ENCODE measurements at places on chromosomes 12 and 14.

GRCh38 chr14:88551980-88552431 lies 2.8 kb downstream of the PTPN21 start:
- DNase-seq = no peak

- DNase-seq = no peak
Measured at GRCh38 chr12:112163471-112163991, 38.2 kb downstream of the TRAFD1 start.

DNA sequence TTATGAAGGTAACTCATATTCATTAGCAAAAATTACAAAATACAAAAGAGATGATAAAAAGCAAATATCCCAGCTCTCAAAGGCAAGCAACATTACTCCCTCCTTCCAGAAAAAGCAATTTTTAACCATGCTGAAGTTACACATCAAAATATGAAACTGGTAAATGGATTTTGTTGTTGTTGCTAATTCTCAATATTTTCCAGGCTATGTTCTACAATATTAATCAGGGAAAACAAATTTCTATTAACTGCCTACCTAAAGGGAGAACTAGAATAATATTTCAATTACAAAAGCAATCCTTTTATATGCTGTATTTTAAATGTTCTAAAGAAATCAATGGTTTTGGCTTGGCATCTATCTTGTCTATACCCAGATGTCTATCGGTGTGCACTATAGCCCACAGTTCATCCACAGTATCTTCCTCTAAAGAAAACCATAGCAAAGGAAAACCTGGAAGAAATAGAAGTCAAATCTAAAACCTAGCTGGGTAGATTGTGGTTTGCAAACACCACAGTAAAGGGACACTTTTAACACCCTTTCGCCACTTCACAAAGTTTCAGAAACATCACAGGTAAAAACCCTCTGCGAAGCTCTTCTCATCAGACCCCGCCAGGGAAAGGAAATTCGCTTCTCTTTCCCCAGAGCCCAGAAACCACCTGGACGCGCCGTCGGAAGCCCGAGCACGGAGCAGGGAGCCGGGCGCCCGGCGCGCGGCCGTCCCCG lies 32.0 kb downstream of the TC2N start:
- no peak for DNase-seq

DNA sequence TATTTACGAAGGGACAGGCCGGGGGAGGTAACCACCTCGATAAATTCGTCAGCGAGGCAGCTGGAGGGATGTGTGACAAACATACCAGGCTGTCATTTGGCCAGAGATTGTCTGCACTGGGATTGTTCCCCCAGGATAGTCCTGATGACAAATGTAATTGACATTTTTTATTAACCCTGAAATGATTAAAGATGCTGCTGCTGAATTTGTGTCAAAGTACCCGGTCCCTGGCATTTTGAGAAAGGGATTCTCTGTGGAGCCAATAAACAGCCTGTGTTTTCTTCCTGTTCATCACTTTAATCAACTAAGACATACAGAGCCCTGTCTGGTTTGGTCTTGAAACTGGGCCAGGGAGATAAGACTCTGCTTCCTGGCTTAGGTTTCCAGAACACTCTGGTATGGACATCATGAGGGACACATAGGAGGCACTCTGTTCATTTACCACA lies 117.6 kb downstream of the SLC25A47 start:
- DNase-seq = no peak

DNA sequence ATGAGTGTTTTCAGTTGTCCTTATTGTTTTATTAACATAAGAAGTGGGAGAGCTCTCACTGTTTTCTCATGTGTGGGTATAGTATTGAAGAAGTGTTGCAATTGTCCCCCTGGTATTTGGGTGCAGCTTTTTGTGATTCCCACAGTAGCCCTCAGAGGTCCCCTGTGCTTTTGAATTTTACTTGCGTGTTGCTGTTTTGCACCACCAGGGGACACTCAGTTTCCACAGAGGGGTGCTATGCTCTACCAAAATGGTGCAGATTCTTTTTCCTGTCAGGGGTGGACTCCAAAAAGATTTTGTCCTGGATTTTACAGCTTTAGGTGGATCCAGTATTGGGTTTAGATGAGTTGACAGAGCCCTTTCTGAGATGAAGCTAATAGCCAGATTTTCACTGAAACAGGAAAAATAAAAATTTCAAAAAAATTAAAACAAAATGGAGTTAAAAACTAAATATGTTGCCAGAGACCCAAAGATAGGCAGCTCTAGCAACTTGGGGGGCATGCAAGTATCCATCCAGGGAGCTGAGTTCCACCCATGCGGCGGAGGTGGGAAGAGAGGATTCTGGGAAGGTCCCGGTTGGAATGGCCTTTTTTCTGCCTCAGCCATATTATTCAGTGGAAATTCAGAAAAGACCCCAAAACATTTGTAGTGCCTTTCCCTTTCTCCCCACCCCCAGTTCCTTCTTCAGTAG lies 50.2 kb downstream of the TTLL5 start:
- DNase-seq = peak; percentile 54

- no peak for DNase-seq
Measured at GRCh38 chr12:107411792-107412535, 273.6 kb upstream of the PWP1 start.

- no peak for DNase-seq
Measured at GRCh38 chr12:88753066-88753465, 172.8 kb upstream of the KITLG start.

DNA sequence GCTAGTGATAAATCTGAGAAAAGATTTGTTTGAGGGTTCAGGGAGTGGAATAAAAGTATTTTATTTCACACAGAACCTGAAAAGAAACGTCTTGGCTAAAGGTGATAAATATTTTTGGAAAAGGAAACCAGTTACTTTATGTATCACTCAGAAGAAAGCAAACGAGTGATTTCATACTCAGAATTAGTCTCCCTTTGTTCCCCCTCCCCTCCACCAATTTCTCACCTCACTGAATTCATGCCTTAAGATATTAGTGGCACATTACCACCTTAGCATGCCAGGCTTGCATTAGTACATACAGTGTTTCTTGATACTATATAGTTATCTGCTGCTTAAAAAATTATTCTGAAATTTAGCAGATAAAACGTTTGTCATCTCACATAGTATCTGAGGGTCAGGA lies 28.2 kb downstream of the G2E3 start:
- DNase-seq = no peak

DNA sequence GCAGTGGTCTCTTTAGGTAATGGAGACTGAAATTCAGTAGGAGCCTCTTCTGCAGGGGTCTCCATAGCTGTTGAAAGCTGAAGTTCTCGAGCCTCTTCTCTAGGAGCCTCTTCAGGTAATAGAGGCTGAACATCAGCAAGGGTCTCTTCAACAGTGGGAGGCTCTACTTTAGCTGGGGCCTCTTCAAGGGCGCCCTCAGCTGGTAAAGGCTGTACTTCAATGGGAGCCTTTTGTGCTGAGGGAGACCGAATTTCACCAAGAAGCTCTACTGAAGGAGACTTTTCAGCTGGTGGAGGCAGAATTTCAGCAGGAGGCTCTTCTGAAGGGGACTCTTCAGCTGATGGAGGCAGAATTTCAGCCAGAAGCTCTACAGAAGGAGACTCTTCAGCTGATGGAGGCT lies 1.5 kb downstream of the FSCB start:
- DNase-seq = no peak

DNA sequence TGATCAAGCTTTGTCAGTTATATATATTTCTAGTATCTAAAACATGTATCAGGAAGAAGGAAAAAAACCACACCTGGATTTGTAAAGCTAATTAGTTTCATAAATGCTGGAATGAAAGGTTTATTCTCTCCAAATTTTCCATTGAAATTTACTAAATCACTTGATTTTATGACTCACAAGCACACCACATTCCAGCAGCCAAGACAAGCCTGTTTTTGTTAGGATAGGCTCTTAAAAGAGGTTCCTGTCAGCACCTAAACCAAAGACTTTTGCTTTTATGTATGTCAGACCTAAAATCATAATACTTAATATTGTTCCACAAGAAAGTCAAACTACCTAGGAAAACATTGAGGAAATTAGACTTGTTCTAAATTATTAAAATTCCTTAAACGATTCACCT lies 85.3 kb upstream of the PAWR start:
- DNase-seq = peak; percentile 82

- no peak for DNase-seq
Measured at GRCh38 chr14:36756226-36756625, 94.6 kb downstream of the PAX9 start.

- DNase-seq = no peak
Measured at GRCh38 chr14:56135668-56136067, 17.5 kb downstream of the PELI2 start.

DNA sequence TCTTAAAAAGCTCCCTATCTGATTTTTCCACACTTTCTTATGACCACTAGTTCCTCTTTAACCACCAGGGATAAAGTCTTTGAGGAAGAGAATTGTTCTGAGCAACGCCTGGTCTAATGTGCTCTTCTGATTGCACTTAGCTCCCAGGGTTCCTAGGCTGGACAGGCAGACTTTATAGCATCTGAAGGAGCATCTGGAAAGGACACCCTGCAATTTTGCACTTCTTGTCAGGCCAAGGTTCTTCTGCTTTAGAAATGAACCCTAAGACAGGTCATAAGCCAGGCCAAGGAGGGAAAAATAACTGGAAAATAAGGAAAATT lies 126.3 kb downstream of the KTN1 start:
- DNase-seq = no peak

- DNase-seq = no peak
Measured at GRCh38 chr14:101812071-101812470, 50.6 kb downstream of the PPP2R5C start.

GRCh38 chr12:130993759-130994670 lies 40.3 kb downstream of the ADGRD1 start:
- DNase-seq = no peak

DNA sequence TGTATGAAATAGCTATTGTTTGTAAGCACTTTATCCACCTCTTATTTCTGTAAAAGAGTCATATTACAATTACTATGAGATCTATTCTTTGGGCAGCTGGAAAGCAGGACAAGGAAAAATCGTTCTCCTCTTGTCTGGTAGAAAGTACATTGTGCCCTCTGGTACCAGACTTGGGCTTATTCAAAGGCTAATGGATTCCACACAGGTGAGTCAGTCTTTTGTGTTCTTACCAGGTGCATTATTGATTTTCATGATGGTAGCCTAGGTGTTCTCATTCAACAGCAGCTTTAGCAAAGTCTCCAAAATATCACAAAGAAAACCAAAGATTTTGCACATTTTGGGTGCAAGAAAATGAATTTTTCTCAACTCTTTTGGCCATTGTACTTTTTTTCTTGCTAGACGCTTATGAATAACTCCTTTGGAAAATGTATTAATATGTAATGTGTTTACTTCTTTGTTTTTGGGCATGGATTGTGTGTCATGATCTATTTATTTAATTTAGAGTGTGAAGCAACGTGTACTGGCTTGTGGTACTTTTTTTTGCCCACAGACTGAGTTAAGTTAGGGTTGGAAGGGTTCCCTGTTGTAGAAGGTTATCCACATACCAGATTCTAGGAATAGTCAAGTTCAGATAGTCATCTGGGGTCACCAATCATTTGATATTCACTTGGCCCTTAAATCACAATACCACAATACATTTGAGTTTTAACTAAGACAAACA lies 26.2 kb downstream of the MNAT1 start:
- DNase-seq = no peak

GRCh38 chr12:57340104-57340503 lies 89.1 kb upstream of the STAC3 start:
- DNase-seq = no peak

DNA sequence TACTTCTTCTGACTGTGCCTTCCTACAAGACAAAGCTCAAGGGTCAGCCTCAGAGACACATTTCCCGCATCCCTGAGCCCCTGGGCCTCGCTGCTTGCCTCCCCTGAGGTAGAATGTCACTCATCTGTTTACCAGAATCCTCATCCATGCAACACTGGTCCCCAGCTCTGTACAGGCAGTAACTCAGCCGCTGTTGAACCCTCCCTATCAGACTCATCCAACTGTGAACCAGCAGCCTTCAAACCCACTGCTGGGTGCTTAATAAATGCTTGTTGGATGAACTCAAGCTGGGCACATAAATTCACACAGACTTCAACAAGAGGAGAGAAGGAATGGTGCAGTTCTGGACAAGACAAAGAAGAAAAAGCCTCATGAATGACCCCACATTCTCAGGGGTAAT lies 6.1 kb downstream of the NT5DC3 start:
- DNase-seq = no peak

GRCh38 chr12:10967409-10967808 lies 19.3 kb downstream of the TAS2R50 start:
- DNase-seq = peak; percentile 52

DNA sequence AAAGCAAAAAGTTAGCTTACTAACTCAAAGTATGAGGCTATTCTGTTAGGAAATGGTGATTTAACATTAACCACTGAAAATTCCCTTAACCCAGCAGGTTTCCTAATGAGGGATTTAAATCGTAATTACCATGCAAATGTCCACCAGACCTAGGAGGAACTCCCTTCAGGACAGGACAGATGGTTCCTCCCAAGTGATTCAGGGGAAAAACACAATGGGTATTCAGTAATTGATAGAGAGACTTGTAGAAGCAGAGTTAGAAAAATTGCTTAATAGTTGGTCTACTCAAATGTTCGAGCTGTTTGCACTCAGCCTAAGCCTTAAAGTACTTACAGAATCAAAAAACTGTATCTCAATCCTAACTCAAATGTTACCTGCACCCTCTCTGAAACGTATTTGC lies 21.6 kb downstream of the RERGL start:
- DNase-seq = no peak

DNA sequence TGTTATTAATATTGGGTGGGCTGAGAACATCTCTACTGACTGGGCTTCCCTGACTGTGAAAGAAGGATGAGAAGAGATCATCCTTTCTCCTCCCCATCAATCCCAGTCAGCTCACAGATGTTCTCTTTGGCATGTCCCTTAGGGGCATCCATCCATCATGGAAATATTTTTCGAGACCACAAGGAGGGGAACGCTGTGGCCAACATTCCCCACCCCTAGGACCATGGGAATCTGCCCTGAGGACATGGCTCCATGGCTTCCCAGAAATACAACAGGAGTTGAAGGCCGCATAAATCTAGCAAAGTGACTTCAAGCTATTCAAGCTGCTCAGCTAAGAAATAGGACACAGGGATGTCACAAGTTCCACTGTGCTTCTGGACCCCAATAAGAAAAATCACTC lies 456.8 kb downstream of the MED13L start:
- DNase-seq = no peak

DNA sequence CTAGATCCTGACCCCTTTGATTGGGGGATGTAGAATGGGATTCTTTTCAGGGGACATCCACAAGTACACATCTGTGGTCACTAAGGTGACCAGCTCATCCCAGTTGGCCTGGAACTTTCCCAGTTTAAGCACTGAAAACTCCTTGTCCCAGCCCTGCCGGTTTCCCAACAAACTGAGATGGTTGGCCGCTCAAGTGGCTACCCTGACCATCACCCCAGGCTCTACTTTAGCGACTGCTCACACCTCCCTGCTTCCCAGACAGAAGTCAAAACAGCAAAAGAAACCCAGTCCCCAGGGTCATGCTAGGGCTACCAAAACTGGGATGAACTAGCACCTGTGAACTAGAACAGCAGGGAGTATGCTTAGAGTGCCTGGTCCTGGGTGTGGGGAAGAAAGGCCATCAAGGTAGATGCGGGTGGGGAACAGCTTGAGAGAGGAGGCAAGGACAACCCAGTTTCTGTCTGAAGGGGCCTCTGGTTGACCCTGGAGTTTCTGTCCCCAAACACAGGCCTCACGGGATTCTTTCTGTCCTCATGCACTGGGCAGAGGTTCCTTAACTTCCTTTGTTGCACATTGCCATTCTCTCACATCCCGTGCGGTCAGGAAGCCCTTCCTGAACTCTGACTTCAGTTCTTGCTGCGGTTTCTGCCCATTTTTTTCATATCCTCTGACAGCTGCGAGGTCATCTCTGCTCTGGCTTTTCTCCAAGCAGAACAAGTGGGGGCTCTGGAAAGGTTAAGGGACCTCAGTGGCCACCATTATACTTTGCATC lies 1.6 kb downstream of the LTB4R start:
- no peak for DNase-seq

GRCh38 chr12:30687265-30687986 lies 8.2 kb downstream of the IPO8 start:
- DNase-seq = no peak

Measured in COLO829 (cell line).